K562 (cell line): ENCODE measurements at places on chromosomes 13 and 19. TPM values are rescaled to one million over a fixed set of nuclear protein-coding genes. Genes with fewer than 3 reads are reported as not detected.
A peak's percentile ranks its signal among the peaks of the same experiment; 100 is the strongest.

DNA sequence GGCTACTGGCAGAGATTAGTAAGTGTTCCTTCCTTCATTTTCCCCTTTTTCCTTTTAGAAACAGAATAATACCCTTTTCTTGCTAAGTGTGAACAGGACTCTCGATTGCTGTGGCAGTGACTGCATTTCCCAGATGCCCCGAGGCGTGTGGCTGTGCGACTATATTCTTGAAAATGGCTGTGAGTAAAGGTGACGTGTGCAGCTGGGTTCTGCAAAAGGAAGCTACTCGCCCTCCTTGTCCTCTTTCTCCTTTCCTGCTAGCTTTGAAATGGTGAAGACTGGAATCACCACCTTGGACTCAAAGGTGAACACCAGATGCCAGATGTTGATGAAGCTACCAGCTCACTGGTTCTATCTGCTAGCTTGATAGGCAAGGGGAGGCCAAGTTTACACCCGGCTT, 121.4 kb downstream of the MIPEP start:
- no peak for DNase-seq

GRCh38 chr13:99356012-99356261, 48.7 kb upstream of the GPR183 start:
- no peak for DNase-seq

DNA sequence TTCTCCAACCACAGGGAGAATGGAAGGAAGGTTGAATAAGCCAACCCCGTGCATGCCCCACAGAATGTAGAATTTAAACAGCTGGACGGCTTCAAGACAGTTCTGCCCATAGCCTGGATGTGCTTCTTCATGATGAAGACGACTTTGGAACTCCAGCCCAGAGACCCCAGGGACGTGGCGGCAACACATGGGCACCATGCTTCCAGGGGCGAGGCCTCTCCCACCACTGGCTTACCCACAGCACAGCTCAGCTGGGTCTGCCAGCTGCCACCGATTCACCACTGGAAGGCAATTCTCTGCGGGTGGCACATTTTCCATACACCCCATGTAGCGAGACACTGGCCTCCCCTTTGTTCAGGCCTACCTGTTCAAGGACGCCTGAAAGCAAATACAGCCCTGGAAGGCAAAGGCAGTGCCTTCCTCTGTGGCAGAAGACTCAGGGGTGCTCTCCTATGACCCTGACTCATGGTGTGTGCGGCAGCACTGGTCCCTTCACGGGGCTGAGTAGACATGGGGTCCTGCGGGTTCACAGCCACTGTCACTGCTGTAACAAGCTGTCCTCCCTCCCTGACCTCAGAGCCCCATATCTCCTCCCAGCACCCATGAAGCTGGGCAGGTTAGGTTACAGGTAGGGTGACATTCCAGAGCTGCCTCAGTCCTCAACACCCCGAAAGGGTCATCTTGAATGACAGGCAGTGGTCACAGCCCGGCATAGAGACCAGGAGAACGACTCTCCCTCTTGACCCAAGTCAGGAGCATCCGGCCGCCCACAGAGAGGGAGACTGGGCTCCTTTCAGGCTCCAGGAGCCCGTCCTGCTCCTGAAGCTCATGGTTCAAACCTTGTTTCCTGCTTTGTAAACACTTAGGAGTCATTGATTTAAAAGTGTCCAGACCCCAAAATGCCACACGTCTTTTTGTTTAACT, 72.7 kb downstream of the SPACA7 start:
- DNase-seq = no peak

DNA sequence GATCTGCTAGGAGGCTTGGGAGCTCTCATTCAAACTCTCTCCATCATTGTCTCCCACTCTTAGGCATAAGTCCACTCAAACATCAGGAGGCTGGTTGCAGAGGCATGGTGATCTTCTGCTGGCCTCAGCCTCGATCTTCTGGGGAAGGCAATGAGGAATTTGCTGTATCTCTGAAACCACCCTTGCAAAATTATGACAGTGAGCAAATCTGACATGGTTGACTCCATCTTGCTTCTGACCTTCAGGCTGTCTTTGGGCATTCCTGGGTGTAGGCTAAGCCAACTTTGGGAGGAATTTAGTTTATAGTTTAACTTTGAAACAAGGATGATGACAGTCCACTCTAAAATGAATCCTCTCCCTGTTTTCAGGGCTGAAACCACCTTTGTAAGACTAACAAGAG, 84.1 kb upstream of the ABCC4 start:
- no peak for DNase-seq

- no peak for DNase-seq
Observed at GRCh38 chr13:97285221-97285955, 63.3 kb downstream of the MBNL2 start.

DNA sequence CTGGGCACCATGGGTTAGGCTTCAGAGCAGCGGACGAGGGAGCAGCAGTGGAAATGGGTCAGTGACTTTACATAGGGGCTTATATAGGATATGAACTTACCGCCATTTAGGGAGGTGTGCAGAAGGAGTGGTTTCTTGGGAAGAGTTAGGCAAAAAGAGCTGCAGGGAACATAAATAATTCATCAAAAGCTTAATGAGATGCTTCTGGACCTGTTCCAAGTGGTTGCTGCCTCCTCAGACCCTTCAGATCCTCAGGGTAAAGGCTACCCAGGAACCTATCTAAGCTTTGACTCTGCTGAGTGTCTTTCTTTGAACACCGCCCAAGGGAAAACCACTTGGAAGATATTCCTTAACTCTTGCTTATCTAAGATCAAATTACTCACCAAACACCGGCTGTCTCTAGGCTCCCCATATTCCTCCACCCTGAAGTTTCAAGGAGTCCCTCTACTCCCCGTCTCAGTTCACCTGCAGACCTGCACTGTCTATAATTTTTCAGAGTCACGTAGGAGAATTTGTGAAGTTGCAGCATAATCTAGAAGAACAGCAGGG, at the start of gene IGFL4:
IGFL4 (minus strand) TSS at position 51 of the 549 bp plus-strand sequence; CDS start at position 11, 40 bp downstream.
- DNase-seq = no peak

GRCh38 chr19:37669450-37669914, 14.2 kb upstream of the ZFP30 start:
- DNase-seq = no peak

DNA sequence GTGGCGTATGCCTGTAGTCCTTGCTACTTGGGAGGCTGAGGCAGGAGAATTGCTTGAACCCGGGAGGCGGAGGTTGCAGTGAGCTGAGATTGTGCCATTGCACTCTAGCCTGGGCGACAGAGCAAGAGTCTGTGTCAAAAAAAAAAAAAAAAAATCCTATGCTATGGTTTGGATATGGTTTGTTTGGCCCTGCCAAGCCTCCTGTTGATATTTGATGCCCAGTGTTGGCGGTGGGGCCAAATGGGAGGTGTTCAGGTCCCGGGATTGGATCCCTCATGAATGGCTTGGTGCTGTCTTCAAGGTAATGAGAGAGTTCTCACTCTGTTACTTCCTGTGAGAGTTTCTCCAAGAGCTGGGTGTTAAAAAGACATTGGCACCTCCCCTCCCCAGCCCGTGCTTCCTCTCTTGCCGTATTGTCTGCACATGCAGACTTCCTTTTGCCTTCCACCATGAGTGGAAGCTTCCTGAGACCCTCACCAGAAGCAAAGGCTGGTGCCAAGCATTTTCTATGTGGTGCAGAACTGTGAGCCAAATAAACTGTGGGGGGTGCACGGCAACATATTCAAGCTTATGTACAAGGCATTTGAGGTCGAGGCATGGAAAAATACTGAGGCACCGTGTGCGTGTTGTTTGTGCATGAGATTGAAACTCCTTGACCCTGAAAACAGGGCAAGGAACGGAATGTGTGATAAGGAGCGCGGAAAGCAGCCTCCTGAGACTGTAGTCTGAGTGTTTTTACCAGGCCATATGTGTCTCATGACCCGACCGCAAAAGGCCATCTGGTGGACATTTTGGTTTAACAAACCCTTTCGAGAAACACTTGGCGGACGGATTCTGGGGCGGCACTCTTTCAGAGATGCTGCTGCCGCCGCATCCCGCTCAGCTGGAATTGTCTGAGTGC, 7.3 kb downstream of the SIGLEC9 start:
- peak; percentile 84 for DNase-seq

DNA sequence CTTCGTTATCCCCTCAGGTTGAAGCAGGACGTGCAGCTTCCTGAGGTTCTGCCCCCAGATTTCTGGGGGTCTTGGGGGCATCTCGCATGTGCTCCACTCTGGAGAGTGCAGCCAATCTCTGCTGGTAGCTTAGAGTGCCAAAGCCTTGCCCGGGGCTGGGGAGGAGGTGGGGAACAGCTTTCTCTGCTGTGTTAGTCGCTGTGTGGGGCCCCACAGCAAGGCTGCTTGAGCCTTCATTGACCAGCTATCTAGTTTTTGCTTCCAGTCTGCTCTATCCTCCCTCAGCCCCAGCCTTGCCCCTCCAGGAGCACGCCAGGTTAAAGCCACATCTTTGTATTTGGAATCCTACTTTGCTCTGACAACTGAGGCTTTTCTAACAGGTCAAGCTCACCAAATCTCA, 32.0 kb upstream of the MEDAG start:
- no peak for DNase-seq

- peak; percentile 44 for DNase-seq
Observed at GRCh38 chr19:13089139-13089856, 13.4 kb downstream of the LYL1 start.

GRCh38 chr13:28316836-28317235, 178.1 kb downstream of the FLT1 start:
- no peak for DNase-seq

- no peak for DNase-seq
Observed at GRCh38 chr13:78129359-78129758, 210.7 kb upstream of the EDNRB start.

GRCh38 chr13:103607995-103608394, 541.8 kb upstream of the SLC10A2 start:
- DNase-seq = no peak

DNA sequence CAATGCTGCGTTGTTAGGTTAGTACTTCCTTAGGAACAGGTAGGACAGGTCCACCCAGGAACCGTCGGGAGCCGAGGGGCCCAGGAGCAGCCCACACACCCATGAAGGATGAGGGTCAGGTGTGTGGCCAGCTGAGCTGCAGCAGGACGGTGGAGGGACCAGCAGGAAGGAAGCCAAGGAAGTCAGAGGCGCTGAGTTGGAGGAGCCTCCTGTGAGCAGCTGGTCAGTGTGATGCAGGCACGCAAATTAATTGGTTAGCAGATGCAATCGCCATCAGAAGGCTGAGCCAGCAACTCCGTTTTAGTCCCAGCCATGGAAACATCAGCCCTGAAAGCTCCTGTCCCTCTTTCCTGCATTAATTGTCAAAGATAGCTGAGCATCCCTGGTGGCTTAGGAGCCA, 114.9 kb upstream of the SOX1 start:
- DNase-seq = no peak

DNA sequence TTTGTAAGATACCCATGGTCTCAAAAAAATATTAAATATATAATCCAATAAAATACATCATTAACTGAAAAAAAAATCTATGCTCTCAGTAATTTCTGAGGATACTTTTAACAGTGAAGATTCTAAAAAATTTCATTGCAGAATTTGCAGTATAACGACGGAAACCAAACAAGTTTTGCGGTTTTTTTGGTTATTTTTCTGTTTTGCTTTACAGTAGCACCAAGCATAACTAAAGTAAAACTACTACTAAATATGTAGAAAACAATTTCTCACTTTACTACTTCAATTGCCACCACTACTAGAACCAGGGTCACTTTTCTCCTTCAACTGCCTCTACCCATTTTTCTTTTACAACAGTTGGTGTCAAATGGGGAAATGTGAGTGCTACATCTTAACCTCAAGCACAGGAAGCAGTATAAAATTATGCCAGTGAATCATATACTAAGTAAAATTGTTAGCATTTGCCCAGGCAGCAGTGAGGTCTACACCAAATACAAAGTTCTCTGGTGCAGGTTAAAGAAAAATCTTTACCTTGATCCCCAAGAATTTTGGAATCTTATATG, 24.1 kb downstream of the MICU2 start:
- DNase-seq = no peak

GRCh38 chr19:32570081-32570785, 10.8 kb upstream of the PDCD5 start:
- peak; percentile 34 for DNase-seq

GRCh38 chr13:100108913-100109507, 20.1 kb downstream of the PCCA start:
- no peak for DNase-seq

GRCh38 chr19:45863840-45864628, at the start of gene FOXA3:
Gene FOXA3, plus strand, starts transcription at chr19:45864326. Its CDS starts 131 bp downstream, at chr19:45864457.
- DNase-seq = peak; percentile 96

DNA sequence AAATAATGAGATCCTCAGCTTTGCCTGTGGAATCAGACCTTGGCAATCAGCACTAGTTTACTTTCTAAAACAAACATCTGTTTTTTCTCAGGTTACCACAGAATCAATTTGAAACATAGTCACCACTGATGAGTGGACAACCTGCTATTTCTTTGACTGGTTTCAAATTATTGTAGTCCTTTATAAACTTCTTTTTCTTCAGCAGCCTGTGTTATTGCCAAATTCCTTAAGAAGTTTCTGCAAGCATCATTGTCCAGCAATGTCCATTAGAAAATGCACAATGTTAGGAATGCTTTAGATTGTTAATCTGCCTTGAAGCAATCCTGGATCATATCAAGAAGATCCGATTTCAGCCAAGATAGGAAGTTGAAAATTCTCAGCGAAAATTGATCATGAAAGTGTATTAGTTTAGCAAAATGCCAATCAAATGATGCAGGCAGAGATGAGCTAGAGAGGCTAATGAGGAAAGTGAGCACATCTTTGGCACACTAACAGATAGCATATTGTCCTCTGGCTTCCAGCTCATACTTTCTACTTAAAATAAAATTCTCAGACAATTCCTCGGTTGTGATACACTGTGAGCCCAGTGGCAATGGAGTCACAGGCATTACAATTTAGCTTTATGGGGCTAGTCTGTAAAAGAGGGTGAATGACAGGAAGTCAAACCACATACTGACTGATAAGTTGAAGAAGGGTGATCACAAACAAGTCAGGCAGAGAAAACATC, 270.6 kb downstream of the SLITRK6 start:
- no peak for DNase-seq

GRCh38 chr13:27006519-27007161, 165.0 kb downstream of the USP12 start:
- no peak for DNase-seq

Gene CAMSAP3
- 0.17 and 0.18 TPM in 2 replicates for polyA plus RNA-seq

Gene RFX1
- 3.8 and 4.8 TPM in 2 replicates for polyA plus RNA-seq

Gene ZNF625
- not detected in 2 replicates for polyA plus RNA-seq

Gene ZNF274
- polyA plus RNA-seq = 31.0 and 33.6 TPM in 2 replicates

Gene FLT1
- 0.01 TPM in 1 of 2 replicates, not detected in the other for polyA plus RNA-seq

Gene SERTAD1
- 6.7 TPM in 2 replicates for polyA plus RNA-seq

Gene CGB5
- polyA plus RNA-seq = not detected in 2 replicates

Gene LSM7
- 650 and 690 TPM in 2 replicates for polyA plus RNA-seq

Gene RELB
- polyA plus RNA-seq = 1.1 and 2.1 TPM in 2 replicates

Gene NCAN
- not detected in 2 replicates for polyA plus RNA-seq

Gene PCDH8
- polyA plus RNA-seq = not detected in 2 replicates

Gene GSX1
- polyA plus RNA-seq = not detected in 2 replicates
